GM10248 (cell line): ENCODE measurements at places on chromosomes 4 and X.

DNA sequence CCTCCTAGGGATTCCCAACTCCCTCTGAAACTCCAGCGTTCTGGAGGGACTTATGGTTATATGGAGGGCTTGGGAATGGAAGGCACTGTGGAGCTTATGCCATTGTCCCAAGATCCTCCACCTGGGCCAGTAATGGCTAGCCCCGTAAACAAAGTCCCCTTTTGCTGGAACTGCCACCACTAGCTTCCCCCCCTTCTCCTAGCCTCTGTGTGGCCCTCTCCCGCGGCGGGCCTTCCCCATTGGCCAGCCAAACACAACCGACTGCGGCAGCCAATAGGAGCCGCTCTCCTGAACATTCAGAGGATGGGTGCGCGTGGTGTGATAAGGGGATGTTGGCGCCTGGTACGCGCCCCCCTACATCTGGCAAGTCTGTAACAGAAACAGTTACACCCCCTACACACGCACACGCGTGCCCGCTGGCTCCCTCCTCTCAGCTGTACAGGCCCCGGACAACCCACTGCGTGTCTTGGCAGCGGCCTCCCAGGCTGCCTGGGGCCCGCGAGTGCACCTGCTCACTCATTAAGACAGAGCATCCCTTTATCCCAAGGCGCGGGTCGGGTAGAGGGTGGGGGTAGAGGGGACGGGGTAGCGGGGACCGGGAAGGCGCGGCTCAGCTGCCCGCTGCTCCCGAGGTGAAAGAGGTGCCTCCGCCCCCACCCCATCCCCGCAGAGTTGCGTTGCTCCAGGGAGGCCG, 863 bp upstream of the RAB33A start:
- peak; percentile 76 for DNase-seq

DNA sequence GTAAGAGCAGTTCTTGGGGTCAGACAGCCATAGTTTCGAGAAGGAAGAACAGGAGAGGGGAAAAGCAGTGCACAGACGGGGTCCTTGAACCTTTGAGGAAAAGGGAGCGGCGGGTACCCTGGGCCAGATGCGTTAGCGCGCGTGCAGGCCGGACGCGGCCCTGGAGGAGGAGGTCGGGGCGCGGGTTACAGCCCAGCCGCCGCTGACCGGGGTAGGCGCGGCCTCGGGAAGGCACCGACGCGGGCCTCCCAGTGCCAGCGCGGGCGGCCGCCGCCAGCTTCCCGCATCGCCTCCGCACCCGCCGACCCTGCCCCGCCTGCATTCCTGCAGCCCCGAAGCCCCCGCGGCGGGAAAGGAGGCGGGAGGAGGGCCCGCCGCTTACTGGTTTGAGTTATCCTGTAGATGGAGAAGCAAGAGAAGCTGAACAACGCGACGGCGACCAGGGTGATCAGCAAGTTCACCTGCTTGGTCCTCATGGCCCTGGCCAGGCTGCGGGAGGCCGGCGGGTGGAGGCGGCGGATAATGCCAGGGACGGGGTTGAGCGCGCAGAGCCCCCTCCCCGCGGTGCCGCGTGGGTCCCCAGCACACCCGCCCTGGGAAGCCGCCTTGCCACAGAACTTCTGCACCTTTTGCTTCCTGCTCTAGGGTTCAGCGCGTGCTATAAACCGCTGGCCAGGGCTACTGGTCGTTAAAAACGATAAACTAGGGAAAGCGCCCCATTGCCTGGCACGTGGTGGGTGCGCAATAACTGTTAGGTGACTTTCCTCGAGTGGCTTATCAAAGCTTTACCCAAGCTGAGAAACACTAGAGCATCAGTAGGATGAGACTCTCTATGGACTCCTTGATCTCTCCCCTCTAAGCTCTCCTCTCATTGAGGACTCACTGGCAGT, at the start of gene MGAT4D:
TSS of gene MGAT4D (minus strand) at position 547 of the 890 bp plus-strand sequence. CDS start at position 476, 71 bp downstream.
- DNase-seq: no peak

GRCh38 chrX:124086411-124086810, 124.9 kb downstream of the STAG2 start:
- no peak for DNase-seq

GRCh38 chrX:30612250-30612655, 34.7 kb upstream of the TASL start:
- no peak for DNase-seq

- DNase-seq: no peak
These were observed 18.4 kb upstream of the NSUN7 start for GRCh38 chr4:40731361-40731760.

- DNase-seq: no peak
These were observed 536 bp downstream of the OTUD5 start for GRCh38 chrX:48956728-48957414.

DNA sequence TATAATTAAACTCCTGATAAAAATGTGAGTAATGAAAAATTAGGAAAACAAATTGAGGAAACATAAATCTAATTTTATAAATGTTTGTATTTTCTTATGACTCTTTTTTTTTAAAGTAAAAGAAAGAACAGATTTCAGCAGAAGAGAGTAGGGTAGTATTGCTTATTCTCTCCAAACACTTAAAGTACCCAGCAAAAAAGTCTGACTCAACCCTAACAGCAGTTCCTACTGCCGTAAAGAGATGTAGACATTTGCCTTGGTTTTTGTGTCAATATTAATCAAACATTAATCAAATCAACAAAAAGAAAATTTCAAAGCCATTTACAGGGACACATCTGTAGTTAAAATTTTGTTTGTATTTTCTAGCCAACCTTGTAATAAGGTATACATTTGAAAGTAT, 508.4 kb downstream of the IL15 start:
- no peak for DNase-seq

DNA sequence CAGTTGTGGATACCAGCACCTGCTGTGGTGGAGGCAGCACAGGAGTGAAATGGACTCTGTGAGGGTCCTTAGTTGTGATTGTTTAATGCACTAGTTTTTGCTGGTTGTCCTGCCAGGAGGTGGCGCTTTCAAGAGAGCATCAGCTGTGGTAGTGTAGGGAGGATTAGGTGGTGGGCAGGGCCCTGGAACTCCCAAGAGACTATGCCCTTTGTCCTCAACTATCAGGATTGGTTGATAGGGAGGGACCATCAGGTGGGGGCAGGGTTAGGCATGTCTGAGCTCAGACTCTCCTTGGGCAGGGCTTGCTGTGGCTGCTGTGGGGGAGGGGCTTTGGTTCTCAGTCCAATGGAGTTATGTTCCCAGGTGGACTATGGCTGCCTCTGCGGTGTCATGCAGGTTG, 121.9 kb downstream of the RRAGB start:
- DNase-seq: no peak

DNA sequence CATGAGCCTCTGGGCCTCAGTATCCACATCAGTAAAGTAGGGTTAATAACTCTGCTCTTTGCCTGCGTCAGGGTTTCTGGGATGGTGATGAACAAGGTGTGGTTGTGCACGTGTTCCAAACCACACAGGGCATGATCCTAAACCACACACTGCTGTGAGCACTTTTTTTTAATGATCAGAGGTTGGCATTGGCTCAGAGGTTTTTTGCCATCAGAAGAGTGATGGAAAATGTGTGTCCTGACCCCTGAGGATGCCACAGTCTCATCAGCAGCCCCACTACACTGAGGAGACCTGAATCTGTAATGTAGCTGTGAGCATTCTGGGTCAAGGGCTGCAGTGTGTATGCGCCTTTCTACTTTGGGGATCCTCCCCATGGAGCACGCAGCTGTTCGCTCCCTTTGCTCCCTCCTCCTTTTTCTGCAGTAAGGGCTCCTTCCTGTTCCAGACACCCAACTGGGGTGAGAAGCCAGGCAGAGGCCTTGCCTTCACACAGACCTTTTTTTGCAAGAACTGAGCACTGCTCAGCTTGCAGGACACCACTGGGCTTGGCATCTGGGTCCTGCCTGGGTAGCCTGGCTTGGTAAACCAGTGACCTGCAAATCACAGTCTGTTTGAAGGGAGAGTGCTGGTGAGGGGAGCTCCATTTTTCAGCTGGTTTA, 87.5 kb downstream of the MAMLD1 start:
- DNase-seq: no peak

DNA sequence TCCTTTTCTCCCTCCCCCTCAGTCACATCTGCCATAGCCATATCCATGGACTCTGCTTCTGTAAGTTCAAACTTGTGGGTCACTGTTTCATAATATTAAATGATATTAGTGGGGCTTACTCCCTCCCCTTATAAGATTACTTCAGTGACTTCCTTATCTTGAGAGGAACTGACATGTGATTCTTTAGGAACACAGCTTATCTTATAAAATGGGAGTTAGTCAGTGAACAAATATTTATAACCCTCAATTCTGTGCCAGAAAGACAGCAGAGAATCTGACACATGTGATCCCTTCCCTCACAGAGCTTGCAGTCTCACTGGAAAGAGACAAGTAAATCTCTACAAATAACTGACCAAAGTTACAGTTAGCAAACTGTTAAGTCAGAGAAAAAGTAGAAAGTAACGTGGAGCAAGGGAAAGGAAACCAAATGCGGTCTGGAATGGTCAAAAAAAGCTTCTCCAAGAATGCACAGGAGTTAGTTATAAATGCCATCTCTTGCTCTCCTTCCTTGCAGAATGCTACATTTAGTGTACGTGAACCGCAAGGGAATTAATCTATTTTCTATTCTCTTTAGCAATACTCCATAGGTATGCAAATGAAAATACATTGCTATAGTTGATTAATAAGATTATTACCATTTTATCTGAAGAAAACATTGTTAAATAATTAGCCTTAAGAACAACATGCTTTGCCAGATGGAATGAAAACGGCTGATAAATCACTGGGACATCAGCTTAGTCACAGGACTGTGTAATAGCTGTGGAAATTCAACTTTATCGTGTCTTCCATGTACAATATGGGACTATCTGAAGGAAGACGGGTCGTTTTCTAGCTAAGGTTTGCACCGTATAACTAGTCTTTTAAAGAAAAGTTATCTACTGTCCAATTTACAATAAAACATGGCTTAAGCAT, 29.0 kb downstream of the SGMS2 start:
- no peak for DNase-seq

- DNase-seq: no peak
These were observed 57.7 kb upstream of the SLC7A11 start for GRCh38 chr4:138299881-138300280.

DNA sequence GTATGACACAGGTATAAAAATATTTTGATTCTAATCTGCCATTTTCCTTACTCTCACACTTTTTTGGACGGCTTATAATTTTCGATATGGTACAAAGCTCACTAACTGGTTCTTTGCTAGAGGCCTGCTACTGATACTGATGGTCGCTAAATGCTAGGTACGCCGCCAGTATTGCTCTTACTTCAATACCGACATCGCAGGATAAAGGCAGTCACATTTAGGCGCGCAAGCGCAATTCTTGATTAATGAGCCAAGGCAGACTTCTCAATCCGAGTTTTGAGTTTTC, 557 bp upstream of the USP38 start:
- DNase-seq: no peak

- no peak for DNase-seq
These were observed 15.0 kb downstream of the BRCC3 start for GRCh38 chrX:155086202-155086840.

GRCh38 chrX:110021258-110022022, 18.5 kb downstream of the TMEM164 start:
- no peak for DNase-seq

DNA sequence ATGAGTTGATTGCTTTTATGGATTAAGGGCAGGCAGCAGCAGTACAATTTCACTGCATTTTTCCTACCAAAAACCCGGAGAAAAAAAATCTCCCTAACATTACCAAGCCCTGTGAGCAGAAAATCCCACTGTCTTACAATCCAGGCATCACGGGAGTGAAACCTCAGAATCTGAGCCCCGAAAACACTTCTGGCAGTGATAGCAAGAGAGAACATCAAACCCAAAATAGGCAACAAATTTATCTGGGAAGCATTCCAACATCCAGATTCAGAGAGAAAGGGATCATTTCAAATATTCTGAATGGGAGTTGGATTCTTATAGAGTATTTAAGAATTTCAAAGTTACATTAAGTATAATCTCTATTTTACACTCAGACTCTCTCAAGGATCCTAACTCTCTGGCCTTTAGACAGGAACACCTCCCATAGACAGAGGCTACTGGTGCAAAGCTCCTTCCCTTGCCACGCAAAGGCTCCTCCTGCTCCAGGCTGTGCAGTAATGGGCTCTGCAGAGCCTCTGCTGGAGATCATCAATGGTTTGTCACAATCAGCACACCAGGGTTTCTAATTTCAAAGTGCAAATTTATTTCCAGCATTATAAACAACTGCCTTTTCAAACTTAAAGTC, 256.9 kb downstream of the PARM1 start:
- no peak for DNase-seq

- no peak for DNase-seq
These were observed 9.5 kb downstream of the HHIP start for GRCh38 chr4:144655491-144655890.

DNA sequence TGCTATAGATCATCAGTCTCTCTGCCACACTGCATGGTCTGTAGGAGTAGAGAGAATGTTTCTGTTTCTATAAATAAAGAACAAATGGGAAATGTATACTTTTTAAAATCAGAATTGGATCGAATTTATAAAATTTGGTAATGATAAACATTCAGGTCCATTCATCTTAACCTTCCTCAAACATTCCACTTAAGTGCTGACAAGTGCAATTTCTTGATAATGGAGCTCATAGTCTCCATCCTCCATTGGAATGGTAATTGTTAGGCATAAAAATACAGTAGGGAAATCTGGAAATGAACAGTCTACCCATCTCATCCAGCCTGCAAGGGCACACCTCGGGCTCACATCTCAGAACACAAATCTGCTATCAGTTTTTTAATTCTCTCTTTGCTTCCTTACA, 122.6 kb upstream of the PACRGL start:
- DNase-seq: no peak

- DNase-seq: no peak
These were observed 46.2 kb downstream of the FHIP1A start for GRCh38 chr4:151455212-151455611.

DNA sequence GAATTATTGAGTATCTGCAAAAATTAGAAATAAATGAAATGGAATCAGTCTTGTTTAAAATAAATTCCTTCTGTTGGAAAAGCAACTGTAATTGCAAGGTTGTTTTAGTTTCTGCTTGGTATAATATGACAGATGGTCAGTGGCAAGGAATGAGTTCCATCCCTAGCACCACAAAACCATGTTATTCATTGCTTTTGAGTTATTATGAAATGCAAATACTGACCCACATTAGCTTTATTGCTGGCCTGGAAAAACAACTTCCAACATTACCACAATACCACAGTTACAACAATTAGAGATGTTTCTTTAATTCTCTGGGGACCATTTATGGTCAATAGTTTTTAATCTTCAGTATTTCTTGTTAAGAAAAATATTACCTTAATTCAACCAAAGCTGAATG, 194.4 kb downstream of the TMA16 start:
- no peak for DNase-seq

DNA sequence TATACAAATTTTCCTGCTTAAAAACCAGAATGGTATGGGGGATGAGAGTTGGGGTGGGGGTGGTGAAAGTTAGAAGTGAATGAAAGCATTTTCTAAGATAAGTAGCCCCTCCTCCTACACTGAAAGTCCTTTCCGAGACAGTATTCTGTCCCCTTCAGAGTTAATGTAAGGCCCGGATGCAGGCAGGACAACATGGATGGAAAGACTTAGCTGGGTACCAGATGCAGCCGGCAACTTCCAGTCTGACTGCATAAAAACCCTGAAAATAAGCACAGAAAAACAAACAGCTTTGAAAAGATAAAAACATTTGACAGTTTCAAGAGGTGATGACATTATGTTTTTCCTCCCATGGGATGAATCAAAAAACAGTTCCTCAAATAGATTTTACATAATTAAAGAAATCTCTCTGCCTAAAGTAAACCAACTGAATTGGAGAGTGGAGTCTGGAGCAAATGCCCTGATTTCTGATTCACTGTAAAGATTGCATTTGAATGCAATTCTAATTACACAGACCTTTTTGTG, 196.3 kb downstream of the GPAT3 start:
- no peak for DNase-seq

GRCh38 chrX:139967300-139967699, 2.0 kb upstream of the CXorf66 start:
- DNase-seq: peak; percentile 22
